ENCODE measurements at places on chromosomes 6 and 20. TPM values are rescaled to one million over a fixed set of nuclear protein-coding genes. Genes with fewer than 3 reads are reported as not detected.

Gene RHAG
- total RNA-seq = not detected

Gene SLC44A4
- not detected for total RNA-seq

Gene COL19A1
- not detected for total RNA-seq

Gene PPIL6
- total RNA-seq = 3.4 TPM

Gene KCNK16
- total RNA-seq = not detected

Gene SCRT2
- not detected for total RNA-seq

Gene APCDD1L
- 0.06 TPM for total RNA-seq

Gene RTF2
- 93.8 TPM for total RNA-seq

Gene RFX6
- total RNA-seq = not detected

Gene C20orf204
- 0.10 TPM for total RNA-seq

Data from A549 treated with AZD2906 at 1 μM for 4 hours (cell line).